CD8-positive, alpha-beta memory T cell (primary cell): ENCODE measurements at places on chromosomes 12 and 14. TPM values are rescaled to one million over a fixed set of nuclear protein-coding genes. Genes with fewer than 3 reads are reported as not detected.

Gene CD163L1
- 0.24 TPM for total RNA-seq

GRCh38 chr12:96108321-96108720 is 72.9 kb upstream of the LTA4H start:
- no peak for DNase-seq
- peaks cover 6% of the 10 kb centered on the region for H3K4me1 ChIP-seq
- no peaks in the 10 kb centered on the region for H3K27me3 ChIP-seq
- no peaks in the 10 kb centered on the region for H3K36me3 ChIP-seq
- no peak overlapping the region for H3K27ac ChIP-seq
- no peak overlapping the region for H3K4me3 ChIP-seq

DNA sequence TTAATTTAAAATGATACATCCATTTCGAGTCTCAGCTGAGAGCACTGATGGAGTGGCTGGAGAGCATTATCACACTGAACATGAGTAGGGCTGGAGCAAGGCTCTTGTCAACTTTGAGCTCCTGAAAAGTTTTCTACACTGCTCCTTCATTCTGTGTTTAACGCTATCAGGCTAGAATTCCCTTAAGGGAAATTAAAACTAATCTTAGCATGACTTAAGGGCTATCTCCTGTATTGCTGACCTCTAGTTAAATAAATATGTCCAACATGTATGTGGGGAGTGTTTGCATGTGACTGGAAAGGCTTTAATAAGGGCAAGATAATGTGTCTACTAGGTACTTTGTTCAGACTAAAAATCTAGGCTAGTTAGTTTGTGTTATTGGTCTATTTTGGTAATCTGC is 116.7 kb upstream of the CAND1 start:
- H3K27ac ChIP-seq: no peak overlapping the region
- H3K27me3 ChIP-seq: no peaks in the 10 kb centered on the region
- H3K4me3 ChIP-seq: no peak overlapping the region
- H3K36me3 ChIP-seq: no peaks in the 10 kb centered on the region
- H3K4me1 ChIP-seq: no peaks in the 10 kb centered on the region

DNA sequence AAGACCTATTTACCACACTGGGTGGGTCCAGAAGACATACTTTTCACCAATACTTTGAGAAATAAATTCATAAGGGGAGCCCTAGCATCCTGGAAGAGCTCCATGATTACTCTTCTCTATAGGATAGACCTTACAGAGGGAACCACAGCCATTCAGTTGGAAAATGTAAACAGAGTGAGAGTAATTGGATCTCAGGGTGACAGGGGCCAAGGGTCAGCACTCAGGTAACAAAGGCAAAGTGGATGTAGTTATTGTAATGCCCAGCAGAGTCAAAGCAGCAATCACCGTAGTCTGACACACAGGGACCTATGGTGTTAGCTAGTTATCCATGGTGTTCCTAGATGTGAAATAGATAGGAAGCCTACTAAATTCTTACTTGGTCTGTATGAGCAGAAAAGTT is 10.8 kb upstream of the GTF2A1 start:
- H3K4me1 ChIP-seq: no peaks in the 10 kb centered on the region
- H3K36me3 ChIP-seq: no peaks in the 10 kb centered on the region
- DNase-seq: no peak
- no peaks in the 10 kb centered on the region for H3K27me3 ChIP-seq
- H3K27ac ChIP-seq: no peak overlapping the region

GRCh38 chr12:43711348-43711747 is 47.2 kb downstream of the PUS7L start:
- no peak overlapping the region for H3K27ac ChIP-seq
- H3K4me1 ChIP-seq: no peaks in the 10 kb centered on the region
- H3K27me3 ChIP-seq: no peaks in the 10 kb centered on the region
- no peak for DNase-seq

- no peaks in the 10 kb centered on the region for H3K27me3 ChIP-seq
- H3K4me1 ChIP-seq: no peaks in the 10 kb centered on the region
- DNase-seq: no peak
- H3K27ac ChIP-seq: no peak overlapping the region
- no peak overlapping the region for H3K4me3 ChIP-seq
These were observed 89.4 kb upstream of the IGF1 start for GRCh38 chr12:102569803-102570202.
